ENCODE measurements at places on chromosomes 11 and 22.
A peak's percentile ranks its signal among the peaks of the same experiment; 100 is the strongest.

DNA sequence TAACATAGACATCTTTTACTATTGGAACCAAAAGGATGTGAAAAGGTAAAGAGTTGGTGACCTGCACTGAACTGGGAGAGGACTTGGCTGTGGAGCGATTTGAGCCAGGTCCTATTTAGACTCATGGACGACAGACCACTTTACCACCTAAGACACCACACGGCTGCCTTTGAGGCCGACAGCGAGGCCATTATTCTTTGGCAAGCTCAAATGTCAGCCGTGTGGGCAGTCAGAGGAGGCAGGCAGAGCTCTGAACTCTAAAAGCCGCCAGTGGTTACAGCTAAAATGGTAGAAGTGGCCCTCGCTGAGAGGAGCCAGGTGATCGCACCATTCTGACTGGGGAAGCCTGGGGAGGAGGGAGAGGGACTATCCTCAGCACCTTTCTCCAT, 50.5 kb downstream of the SCUBE1 start:
- DNase-seq, result peak; percentile 29

DNA sequence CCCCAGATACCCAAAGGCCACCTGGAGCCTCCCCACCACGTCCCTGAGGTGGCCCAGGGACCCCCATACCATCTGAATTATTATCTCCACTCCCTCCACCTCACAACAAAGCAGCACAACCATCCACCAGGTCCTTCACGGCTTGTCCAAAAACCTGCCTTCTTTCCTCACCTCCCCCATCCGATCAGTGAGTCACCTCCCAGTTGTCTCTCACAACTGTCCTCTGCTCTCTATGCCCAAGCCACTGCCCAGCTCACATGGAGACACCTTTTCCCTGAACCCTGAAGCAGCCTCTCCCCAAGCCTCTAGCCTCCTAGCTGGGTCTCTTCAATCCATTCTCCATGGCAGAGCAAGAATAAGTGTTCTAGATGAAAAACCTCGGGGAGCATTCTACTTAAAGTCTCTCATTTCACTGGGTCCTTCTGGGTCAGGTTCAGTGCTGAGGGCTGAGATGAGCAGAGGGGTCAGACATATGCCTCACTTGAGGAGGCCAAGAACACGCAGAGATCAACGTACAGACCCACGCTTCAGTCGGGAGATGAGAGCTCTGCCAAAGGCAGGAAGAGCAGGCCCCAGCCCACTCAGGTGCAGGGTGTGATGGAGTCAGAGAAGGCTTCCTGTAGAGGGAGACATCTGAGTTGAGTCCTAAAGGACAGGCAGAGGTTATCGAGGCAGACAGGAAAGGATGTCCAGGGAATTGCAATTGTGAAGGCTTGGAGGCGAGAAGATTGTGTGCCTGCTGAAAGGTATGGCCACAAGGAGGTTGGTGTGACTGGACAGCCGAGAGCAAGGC, 74.7 kb downstream of the PDE2A start:
- DNase-seq, result no peak

DNA sequence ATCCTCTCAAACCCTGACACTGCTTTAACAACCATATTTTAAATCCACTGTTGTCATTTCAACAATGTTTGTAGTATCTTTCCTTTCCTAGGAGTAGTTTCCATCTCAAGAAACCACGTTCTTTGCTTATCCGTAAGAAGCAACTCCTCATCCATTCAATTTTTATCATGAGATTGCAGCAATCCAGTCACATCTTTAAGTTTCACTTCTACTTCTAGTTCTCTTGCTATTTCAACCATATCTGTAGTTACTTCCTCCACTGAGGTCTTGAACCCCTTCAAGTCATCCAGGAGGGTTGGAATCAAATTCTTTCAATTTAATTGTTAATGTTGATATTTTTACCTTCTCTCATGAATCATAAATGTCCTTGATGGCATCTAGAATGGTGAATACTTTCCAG, 22.4 kb downstream of the CCDC82 start:
- no peak for DNase-seq

- no peak for DNase-seq
Observed at GRCh38 chr11:74680035-74680671, 51.1 kb downstream of the CHRDL2 start.

DNA sequence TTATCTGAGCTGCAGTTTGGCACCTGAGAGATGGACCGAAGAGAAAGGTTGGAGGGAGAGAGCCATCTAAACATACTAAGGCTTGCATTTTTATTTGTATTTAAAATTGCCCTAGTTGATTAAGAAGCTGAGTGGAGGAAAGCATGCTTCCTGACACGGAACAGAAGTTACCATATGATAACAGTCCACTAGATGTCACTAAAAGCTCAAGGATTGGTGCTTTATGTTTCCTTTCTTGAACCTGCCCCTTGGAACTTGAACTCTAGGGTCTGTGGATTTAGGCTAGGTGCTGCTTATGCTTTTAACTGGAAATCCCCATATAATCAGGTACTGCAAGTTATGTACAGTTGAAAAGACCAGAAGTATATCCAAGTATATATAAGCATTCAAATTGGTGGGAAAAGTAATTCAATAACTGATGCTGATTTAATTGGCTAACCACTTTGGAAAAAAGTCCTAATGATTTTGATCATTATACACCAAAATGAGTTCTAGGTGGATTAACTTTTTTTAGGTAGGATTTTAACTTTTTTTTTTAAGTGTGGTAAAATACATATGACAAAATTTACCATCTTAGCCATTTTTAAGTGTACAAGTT, 9.5 kb downstream of the RBMXL2 start:
- DNase-seq, result peak; percentile 8

- no peak for DNase-seq
Observed at GRCh38 chr11:114250993-114251814, 45.0 kb upstream of the NNMT start.

GRCh38 chr11:129242855-129243254, 50.7 kb upstream of the ARHGAP32 start:
- DNase-seq, result no peak

DNA sequence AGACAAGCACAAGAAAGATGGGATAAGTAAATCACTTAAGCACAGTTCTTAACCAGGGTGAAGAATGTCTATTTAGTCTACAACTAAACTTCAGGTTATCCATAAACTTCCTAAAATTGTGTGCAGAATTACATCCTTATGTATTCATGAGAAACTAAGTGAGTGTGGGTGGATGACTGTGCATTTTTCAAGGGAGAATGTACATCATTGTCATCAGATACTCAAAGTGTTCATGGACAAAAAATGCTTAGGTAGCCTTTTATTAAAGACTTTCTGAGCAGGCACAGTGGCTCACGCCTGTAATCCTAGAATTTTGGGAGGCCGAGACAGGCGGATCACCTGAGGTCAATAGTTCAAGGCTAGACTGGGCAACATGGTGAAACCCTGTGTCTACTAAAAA, 2023.8 kb downstream of the LRRC4C start:
- DNase-seq, result no peak

Data from NCI-H2107 (cell line).